ENCODE measurements at places on chromosomes 2 and 18.

DNA sequence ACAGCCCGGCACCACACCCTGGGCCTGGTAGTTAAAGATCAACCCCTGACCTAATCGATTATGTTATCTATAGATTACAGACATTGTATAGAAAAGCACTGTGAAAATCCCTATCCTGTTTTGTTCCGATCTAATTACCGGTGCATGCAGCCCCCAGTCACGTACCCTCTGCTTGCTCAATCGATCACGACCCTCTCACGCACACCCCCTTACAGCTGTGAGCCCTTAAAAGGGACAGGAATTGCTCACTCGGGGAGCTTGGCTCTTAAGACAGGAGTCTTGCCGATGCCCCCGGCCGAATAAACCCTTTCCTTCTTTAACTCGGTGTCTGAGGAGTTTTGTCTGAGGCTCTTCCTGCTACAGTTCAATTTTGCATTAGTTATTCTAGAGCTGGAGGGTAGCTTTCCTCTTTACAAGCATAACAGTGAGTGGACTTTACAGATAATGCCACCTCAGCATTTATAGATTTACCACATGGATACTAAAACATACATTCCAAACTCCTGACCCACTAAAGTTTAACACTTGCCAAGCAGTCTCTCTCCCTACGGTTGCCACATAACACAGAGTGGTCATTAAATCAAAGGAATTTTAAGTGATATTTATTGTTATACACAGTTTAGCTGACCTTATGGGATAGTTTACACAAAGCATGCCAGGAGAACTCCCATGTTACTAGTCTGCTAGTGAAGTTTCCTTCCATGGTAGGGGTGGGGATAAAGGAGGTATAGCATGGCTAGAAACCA, 101.0 kb downstream of the EVA1A start:
- DNase-seq = no peak

- DNase-seq = no peak
These were observed 43.5 kb downstream of the ATOH8 start for GRCh38 chr2:85797263-85797660.

DNA sequence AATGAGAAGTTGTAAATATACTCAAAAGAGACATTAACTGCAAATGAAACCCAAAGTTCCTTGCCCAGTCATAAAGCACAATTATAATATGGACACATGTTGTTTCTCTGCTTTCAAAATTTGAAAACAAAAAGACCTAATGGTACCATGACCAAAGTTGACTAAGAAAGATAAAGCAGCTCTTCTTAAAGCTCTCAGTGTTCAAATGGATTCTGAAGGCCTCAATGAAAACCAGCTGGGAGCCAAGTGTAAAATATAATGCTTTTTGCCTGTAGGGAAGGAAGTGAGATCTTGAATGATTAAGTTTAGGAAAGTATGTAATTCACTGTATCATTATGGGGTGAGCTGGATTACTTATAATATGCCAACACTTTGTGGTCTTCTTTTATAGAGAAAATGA, 178.6 kb downstream of the SATB2 start:
- DNase-seq = no peak

DNA sequence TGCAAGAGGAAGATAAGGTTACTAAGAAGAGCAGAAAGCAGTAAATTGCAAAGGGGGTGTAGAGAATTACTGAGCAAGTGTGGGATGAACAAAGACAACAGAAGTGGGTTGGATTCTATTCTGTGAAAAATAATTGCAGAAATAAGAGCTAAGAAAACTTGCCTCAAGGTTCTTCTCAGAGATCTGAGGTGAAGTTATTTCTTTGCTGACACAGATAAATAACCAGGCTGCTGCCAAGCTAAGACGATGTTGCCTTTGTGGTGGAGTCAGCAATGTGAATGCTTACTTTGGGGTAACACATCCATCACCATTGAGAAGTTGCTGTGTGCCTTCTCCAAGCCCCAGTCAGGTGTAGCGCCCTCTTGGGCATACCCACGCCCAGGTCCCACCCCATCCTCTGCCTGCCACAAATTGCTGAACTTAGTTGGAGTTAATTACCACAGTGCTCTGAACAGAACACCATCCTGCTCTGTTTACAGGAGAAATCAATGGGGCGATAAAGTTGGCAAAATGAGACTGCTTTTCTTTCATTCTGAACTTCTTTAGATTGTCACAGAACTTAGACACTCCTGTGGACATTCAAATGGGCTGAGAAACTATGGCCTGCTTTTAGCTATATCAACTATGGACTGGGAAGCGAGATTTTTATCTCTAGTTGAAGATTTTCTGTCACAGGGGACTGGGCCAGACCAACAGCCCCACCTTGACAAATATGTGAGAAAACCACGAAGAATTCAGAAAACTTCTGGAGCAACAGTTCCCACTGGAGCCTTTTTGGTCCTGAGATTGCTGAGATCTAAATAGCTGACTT, 283.6 kb downstream of the TMX3 start:
- DNase-seq = no peak

DNA sequence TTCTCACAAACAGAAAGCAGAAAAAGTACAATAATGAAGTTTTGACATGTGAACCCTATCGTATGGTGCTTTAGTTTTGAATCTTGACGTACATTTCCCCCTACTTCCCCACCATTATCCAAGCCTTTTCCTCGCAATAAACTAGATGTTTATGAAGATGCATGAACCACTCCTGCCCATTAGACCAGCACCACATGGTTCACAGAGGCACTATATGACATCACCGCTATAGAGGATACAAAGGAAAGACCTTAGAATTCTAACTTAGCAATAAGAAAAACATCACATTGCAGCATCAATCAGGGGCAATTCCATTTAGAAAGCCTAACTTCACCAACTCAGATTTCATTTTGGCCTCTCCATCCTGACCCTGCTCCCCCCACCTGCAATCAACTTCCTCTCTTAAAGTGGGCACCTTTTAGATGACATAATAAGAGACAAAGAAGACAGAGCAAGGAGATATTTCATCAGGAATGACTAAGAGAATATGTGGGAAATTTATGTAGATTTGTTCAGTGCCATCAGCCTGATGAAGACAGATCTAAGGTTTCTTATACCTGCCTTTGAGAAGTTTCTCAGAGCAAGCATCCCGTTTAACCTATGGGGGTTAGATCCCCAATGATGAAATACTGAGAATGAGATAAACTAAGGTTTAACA, 124.9 kb downstream of the PIGN start:
- no peak for DNase-seq

GRCh38 chr2:144146876-144147275, 373.0 kb downstream of the ZEB2 start:
- DNase-seq = no peak

GRCh38 chr2:65475000-65475399, 42.6 kb upstream of the SPRED2 start:
- DNase-seq = no peak

GRCh38 chr18:45103319-45104048, 422.8 kb downstream of the SETBP1 start:
- DNase-seq = no peak

GRCh38 chr2:6452702-6453481, 412.8 kb downstream of the CMPK2 start:
- no peak for DNase-seq

GRCh38 chr18:396556-396955, 103.9 kb downstream of the COLEC12 start:
- no peak for DNase-seq

GRCh38 chr2:506451-506850, 170.8 kb downstream of the TMEM18 start:
- DNase-seq = no peak
